ENCODE measurements at places on chromosomes 7 and 10.

GRCh38 chr10:34722404-34722803, 92.7 kb downstream of the PARD3 start:
- DNase-seq = no peak

DNA sequence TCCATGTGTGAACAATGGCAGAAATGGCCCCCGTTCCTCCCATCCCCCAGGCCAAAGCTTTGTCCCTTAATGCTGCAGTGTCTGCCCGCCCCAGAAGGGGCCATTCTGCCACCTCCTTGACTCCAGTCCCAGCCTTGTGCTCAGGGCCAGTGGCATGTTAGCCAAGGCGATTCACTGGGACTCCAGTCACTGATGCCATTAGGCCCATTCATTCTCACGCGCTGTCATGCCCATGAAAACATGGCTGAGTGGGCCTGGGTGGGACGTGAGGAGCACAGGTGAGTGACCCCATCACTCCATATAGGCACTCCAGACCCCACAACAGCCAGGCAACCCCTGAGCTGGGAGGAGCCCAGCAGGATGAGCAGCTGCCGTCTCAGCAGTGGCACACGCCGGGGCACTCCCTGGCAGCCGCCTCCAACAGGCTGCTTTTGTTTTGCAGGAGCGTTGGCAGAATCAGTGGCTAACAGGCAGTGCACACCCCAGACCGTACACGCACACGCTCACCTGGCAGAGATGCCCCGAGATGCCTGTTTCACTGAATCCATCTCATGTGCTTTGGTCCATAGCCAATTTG, 79.5 kb downstream of the TCERG1L start:
- no peak for DNase-seq

GRCh38 chr7:104629408-104629807, 301.0 kb downstream of the LHFPL3 start:
- DNase-seq = no peak

- no peak for DNase-seq
These were observed 66.7 kb downstream of the DLG5 start for GRCh38 chr10:77859865-77860282.

DNA sequence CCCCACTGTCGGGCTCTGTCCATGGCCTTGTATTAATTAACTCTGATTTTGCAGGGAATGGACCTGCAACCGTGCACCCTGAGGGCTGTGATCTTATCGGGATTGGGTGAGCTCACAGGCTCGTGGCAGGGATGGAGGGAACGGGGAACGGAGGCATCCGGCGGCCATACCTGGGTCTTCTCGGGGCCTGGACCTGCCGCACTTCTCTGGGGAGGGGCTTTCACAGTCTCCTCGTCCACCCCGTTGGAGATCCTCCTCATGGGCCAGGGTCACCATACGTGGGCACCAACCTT, 57.5 kb upstream of the SHH start:
- no peak for DNase-seq

GRCh38 chr10:124647421-124648130, 96.6 kb downstream of the FAM53B start:
- DNase-seq = no peak

DNA sequence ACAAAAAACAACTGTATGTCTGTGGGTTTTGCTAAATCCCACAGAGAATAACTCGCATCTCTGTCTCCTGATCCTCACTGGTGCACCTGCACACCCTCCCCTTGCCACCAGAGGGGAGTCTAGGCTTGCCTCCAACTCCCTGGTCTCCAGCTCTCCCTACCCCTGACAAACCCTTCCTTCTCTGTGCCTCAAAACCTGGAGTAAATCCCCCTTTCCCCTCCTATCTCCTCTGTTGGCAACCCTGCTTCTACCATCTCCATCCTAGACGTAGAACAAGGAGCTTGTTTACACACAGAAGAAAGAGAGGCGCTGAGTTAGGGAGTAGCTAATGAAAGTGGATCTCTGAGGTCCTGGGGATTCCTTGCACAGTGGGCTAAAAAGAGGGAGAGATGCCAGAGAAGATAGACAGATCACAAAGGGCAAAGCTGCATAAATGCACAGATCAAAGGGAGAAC, 6.0 kb downstream of the MBLAC1 start:
- DNase-seq = peak; percentile 56

DNA sequence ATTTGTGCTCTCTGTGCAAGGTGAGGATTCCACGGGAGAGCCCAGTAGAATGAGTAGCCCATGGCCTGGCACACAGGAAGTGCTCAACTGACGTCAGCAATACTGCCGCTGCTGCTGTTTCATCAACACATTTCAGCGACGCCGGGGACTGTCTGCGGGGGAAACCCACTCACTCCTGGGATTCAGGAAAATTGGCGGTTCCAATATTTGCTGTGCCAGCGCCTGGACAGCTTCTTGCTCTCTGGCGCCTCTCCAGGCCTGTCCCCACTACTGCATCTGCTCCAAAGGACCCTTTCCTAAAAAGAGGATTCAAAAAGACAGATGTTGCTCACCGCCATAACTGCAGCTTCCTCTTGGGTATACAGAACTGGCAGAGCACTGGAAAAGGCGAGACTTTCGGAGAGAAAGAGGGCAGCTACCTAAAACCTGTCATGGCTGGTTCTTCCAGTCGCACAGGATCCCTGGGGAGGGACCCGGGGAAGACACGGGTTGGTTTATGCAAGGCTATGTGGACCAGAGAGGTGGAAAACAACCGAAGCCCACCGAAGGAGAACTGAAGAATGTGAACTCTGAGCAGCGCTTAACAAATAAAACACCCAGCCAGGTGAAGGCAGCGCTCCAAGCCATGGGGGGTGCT, 39.7 kb upstream of the ENO4 start:
- no peak for DNase-seq

- DNase-seq = no peak
These were observed 158.2 kb downstream of the ARHGAP12 start for GRCh38 chr10:31770307-31770902.

- no peak for DNase-seq
These were observed 967 bp downstream of the ELFN1 start for GRCh38 chr7:1670894-1671593.

DNA sequence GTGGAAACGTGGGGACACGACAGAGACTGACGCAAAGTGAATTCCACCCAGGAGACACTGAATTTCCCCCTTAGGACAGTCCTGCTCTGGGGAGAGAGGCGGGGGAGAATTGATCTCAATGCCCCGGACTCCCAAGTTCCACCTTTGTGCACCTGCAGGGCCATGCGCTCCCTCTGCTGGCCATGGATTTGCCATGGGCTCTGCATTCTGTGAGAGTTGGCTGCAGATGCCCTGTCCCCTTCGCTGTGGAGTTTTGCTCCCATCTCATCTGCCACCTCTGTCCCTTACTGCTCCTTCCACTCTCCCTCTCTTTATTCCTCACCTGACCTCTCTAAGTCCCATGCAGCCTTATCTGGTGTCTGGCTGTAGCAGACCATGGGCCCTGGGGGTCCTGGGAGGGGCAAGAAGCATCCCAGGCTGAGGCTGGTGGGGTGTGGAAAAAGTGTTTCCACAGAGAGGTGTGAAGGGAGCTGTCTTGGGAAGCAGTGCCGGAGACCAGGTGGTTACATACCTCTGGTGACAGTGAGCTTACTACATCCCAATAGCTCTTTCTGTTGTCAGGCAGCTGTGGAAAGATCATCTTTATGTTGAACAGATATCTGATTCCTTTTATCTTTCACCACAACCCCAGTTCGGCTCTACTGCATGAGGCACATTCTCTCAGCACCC, 14.3 kb downstream of the GHRHR start:
- DNase-seq = no peak

All from NCI-H2029 treated with DMSO at 0.1 percent for 48 hours (cell line).